ENCODE measurements at places on chromosomes 7 and 10.
A peak's percentile ranks its signal among the peaks of the same experiment; 100 is the strongest.

- no peaks in the 10 kb centered on the region for H3K36me3 ChIP-seq
- H3K27me3 ChIP-seq: no peaks in the 10 kb centered on the region
- no peaks in the 10 kb centered on the region for H3K4me1 ChIP-seq
- no peak overlapping the region for H3K27ac ChIP-seq
Observed at GRCh38 chr7:104789780-104790179, 224.2 kb upstream of the KMT2E start.

DNA sequence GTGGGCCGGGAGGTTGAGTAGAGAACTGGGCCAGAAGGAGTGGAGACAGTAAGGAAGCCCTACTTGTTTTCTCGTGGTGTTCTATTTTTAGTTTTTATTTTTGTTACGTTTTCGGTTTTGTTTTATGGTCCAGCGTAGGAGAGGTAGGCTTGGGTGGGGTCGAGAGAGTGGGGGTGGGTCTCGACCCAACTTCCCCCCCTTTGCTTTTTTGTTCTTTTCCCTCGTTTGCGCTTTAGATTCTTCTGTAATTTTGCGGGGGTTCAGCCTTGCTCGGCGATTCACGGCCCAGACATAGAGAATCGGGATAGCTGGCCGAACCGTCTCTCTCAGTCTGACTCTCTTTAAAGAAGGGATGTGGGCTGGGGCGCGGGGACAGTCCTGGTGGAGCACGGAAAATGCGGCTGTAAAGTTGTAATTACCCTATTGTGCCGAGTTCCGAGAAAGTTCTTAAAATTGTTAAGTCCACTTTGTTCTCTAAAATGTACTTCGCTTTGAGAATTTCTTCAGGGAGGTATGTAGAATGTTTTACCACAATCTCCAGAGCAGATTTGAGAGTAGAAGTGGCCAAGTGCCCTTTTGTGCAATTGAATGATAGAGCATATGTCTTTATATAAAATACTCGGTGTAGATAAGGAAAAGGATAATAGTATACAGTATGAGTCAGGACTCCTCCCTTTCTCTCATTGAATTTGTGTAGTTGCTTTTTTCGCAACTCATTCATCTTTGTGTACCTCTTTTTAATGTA lies 816 bp downstream of the DMTF1 start:
- H3K27me3 ChIP-seq: no peaks in the 10 kb centered on the region
- peak; percentile 60 for DNase-seq
- peaks cover 32% of the 10 kb centered on the region for H3K36me3 ChIP-seq
- H3K27ac ChIP-seq: peak overlapping the region; percentile 99
- peak overlapping the region; percentile 98 for H3K4me3 ChIP-seq

DNA sequence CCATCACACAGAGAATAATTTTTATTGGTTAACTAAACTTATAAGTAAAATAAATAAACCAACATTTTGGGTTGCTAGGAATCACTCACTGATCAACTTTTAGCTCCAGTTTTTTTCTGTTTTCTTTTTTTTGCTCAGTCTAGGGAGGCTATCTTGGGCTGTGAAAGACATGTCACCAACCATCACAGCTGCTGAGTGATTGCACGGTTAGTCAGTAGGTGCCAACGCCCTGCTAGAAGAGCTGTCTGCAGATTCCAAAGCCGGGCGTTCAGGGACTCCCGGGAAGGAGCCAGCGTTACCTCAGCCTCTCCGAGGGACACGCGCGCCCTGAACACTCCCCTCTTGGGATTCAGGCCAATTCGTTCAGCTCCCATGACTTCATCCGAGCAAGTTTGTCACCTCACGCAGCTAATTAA lies 604 bp upstream of the STAM start:
- H3K27ac ChIP-seq: peak overlapping the region; percentile 100
- H3K27me3 ChIP-seq: no peaks in the 10 kb centered on the region
- peaks cover 13% of the 10 kb centered on the region for H3K36me3 ChIP-seq
- H3K4me1 ChIP-seq: no peaks in the 10 kb centered on the region

DNA sequence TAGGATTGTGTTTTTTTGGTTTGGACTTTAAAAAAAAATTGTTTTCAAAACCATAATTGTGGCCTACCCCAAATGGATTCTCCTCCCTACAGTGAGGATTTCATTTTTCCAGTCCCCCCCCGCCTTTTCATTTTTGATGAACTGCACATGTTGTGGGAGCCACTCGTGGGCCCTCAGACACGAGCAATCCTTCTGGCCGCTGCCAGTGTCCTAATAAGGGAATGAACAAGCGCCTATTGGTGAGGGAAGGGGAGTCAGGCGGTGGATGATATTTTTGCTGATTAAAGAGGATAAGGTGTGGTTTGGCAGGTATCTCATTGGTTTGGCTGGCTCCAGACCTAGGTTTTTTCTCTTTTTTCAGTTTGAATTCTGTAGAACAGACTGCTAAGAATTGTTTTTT lies 78.7 kb upstream of the AGBL3 start:
- no peak overlapping the region for H3K4me3 ChIP-seq
- peaks cover 2% of the 10 kb centered on the region for H3K4me1 ChIP-seq
- H3K27ac ChIP-seq: no peak overlapping the region
- H3K27me3 ChIP-seq: no peaks in the 10 kb centered on the region
- DNase-seq: no peak

GRCh38 chr10:16570731-16571130 lies 49.1 kb upstream of the C1QL3 start:
- H3K4me3 ChIP-seq: no peak overlapping the region
- H3K36me3 ChIP-seq: no peaks in the 10 kb centered on the region
- no peak overlapping the region for H3K27ac ChIP-seq
- no peaks in the 10 kb centered on the region for H3K27me3 ChIP-seq
- H3K4me1 ChIP-seq: no peaks in the 10 kb centered on the region

- no peak overlapping the region for H3K27ac ChIP-seq
- no peaks in the 10 kb centered on the region for H3K4me1 ChIP-seq
- no peak for DNase-seq
- H3K4me3 ChIP-seq: no peak overlapping the region
Observed at GRCh38 chr10:122466951-122467381, 5.6 kb downstream of the HTRA1 start.

DNA sequence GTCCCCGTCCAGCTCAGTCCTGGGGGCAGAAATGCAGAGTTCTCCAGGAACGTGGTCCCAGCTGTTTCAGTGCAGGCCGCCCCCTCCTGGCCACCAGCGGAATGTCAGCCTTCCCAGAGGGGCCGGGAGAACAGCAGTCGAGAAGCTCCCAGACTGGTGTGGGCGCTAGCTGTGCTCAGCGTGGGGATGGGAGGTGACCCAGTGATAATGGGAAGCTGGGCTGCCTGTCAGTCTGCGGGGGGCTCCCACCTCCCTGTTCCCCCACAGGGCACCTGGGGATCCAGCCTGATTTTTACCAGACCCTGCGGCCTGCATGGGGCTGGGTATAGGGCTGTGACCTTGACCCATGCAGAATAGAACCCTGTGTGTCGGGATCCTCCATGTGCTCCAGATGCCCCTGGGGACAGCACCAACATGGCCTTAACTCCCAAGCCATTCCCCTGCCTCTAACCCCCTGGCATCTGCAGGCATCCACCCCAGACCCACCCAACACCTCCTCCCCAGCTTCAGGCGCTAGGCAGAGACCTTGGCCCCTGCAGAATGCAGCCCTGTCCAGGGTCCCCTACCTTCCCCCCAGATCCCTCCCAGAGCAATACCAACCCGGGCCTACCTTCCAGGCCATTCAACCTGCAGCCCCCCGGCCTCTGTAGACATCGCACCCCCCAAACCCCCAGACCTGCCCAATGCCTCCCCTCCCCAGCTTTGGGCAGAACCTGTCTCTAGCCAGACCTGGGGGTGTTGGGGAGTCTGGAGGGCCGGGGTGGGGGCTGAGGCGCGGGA lies 880 bp upstream of the ELN start:
- H3K27me3 ChIP-seq: no peaks in the 10 kb centered on the region
- H3K4me1 ChIP-seq: peaks cover 10% of the 10 kb centered on the region
- no peaks in the 10 kb centered on the region for H3K36me3 ChIP-seq

DNA sequence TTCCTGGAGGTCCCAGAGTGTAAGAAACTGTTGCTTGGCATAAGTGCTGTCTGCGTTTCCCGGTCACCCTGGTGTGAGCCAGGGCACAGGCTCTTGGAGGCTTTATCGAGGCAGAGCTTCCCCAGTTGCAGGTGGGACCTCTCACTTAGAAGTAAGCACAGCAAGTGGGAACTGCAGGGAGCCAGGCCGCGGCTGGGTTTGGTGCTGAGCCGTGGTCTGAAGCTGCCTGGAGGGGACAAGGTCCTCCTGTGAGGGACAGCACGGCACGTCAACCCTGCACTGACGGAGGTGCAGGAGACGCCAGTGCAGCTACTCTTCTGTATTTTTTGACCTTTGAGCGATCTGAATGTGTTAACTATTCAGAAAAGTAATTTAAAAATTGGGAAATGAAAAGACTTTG lies 55.8 kb upstream of the PFKFB3 start:
- H3K27ac ChIP-seq: no peak overlapping the region
- H3K27me3 ChIP-seq: no peaks in the 10 kb centered on the region
- no peak for DNase-seq
- peaks cover 10% of the 10 kb centered on the region for H3K4me1 ChIP-seq

DNA sequence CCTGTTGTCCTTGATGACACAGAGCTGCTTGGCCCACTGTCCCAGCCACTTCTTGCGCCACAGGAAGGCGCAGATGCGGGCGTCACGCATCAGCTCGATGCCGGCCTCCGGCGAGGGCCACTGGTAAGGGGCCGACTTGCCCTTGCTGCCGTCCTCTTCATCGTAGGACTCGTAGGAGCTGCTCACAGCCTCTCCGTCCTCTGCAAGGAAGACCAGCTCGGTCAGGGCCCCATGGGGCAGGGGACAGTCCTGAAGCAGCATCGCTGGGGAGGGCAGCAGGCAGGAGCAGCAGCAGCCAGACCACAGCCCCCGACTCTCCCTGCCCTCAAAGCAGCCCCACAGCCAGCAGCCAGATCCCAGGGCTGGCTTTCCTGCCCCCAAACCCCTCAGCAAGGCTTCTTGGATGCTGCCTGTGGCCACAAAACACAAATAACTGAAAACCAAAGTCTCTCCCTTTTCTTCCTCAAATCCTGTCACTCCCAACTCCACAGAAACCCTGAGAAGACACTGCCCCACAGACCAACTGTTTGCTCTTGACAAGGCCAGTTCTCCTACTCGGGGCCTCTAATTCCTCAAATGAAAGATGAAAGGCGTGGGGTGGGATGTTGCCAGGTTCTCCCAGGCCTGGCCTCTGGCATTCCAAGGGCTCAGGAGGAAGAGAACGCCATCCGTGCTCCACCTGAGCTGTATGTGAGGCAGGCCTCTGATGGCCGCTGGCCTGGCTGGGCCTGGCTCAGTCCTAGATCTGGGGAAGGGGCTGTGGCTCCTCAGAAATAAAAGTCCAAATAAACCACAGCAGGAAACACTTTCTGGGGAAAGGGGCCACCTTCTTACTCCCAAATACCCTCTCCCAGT lies 76.7 kb downstream of the VWA2 start:
- H3K36me3 ChIP-seq: no peaks in the 10 kb centered on the region
- H3K4me3 ChIP-seq: no peak overlapping the region
- no peaks in the 10 kb centered on the region for H3K27me3 ChIP-seq
- no peak overlapping the region for H3K27ac ChIP-seq
- DNase-seq: no peak
- no peaks in the 10 kb centered on the region for H3K4me1 ChIP-seq

- H3K4me1 ChIP-seq: peaks cover 14% of the 10 kb centered on the region
- no peaks in the 10 kb centered on the region for H3K27me3 ChIP-seq
- H3K4me3 ChIP-seq: no peak overlapping the region
- no peak overlapping the region for H3K27ac ChIP-seq
Observed at GRCh38 chr7:24717247-24717622, 40.0 kb downstream of the GSDME start.

DNA sequence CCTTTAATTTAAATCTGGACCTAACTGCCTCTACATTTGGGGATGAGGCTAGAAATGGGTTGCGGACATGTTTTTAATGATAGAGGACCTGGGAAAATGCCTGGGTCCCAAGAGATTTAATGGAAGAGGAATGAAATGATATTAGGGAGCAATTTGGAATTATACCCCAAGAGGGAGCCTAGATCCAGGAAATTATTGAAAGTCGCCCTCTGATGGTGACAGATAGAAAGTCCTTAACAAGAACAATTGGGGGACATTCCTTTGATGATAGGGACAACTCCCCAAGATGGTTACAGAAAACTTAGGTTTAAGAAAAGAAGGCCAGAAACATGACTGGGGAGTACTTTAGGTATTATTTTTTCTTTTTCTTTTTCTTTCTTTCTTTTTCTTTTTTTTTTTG lies 9.5 kb upstream of the TSGA13 start:
- DNase-seq: no peak
- H3K27ac ChIP-seq: no peak overlapping the region

GRCh38 chr7:6489612-6490011 lies 41.9 kb upstream of the DAGLB start:
- no peak for DNase-seq
- no peak overlapping the region for H3K27ac ChIP-seq
- no peaks in the 10 kb centered on the region for H3K4me1 ChIP-seq

DNA sequence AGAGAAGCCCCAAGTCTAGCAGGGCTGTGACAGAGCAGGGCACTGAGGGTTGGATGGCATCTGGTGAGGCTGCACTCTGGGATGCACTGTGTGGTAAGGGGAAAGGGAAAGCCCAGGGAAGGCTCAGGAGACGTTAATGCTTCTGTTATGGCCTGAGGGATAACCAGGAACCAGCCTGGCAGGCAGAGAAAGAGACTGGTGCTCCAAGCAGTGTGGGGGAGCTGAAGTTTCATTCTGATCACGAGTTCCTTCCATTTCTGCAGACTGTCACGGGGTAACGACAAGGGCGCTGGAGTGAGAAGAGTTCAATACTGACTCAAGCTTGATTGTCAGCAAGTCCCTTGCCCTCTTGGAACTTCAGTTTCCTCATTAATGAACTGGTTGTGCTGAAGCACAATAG lies 730.9 kb downstream of the GRID1 start:
- H3K4me3 ChIP-seq: no peak overlapping the region
- H3K27me3 ChIP-seq: no peaks in the 10 kb centered on the region
- no peaks in the 10 kb centered on the region for H3K4me1 ChIP-seq
- no peaks in the 10 kb centered on the region for H3K36me3 ChIP-seq
- no peak overlapping the region for H3K27ac ChIP-seq

DNA sequence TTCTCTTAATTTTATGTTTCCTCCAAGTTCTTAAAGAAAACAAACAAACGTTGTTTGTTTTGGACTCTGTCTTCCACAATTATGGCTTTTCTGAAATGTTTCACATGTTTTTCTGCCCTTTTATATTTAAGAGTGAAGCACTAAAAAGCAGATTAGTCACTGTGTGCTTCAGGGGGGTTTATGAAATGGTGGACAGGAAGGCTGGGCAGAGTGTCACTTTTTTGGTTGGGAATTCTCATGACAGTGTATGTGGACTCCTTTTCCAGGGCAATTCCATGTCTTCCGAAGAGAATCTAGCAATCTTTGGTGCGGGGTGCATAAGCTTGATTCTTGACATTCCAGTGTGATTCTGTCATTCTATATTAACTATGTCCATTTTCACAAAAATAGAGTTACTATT lies 669.4 kb downstream of the PARD3 start:
- H3K27ac ChIP-seq: no peak overlapping the region
- no peaks in the 10 kb centered on the region for H3K36me3 ChIP-seq
- no peaks in the 10 kb centered on the region for H3K27me3 ChIP-seq
- DNase-seq: no peak

DNA sequence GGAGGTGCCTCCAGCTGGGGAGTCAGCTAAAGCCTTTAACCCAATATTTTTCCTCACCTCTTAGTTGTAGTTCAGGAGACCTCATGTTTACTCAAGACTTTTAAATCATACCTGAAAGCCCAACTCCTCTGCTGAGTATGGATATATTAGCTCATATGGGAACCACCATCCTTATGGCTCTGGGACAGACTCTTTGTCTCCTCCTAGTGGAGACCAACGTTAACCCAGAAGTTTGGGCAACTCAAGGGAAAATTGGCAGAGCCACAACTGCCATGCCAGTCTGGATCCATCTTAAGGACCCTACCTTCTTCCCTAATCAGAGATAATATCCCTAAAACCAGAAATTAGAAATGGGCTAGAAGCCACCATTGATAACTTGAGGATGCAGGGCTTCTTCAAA lies 80.8 kb downstream of the TMEM106B start:
- H3K27me3 ChIP-seq: no peaks in the 10 kb centered on the region
- no peak overlapping the region for H3K27ac ChIP-seq
- no peaks in the 10 kb centered on the region for H3K4me1 ChIP-seq
- no peaks in the 10 kb centered on the region for H3K36me3 ChIP-seq
- DNase-seq: no peak

Measured in endodermal cell (in vitro differentiated cells).